ENCODE measurements at places on chromosomes 11 and 22.

DNA sequence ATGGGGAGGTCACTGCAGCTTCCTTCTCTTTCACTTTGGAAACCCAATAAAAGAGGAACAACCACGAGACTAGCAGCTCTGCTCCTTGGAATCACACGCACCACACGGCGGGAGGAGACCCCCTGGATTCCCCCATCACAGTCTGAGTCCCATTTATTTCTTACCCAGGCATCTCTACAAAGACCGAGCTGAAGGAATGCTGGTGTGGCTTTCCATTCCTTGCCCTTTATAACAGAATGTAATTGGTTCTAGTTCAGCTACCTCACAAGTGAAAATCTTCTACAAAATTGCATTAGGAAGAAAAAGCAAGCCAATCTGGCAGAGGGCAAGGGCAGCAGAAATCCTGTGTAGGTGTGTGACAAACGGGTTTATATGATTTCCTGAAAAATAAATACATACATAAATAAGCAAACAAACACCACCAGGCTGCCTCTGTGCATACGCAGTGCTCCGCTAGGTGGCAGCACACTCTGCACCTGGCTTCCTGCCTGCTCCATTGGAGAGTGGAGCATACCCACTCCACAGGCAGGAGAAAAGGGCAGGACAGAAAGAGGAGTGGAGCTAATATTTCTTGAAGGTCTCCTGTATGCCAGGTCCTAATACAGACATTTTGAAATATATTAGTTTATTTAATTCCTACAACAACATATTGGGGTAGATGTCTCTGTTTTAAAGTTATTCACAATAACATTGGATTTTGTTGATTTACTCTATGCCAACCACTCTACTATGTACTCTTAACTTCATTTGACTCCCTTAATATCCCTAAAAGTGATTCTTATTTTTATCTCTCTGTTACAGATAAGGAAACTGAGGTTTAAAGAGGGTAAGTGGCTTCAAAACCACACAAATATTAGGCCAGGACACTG, 673.1 kb downstream of the KCNA4 start:
- DNase-seq, result no peak

GRCh38 chr11:115501502-115501892, 2.7 kb downstream of the CADM1 start:
- DNase-seq, result no peak

GRCh38 chr22:24424001-24424900, 3.1 kb upstream of the ADORA2A start:
- no peak for DNase-seq

GRCh38 chr11:22302368-22302767, 35.8 kb upstream of the SLC17A6 start:
- no peak for DNase-seq

- no peak for DNase-seq
Observed at GRCh38 chr11:20608934-20609333, 9.5 kb downstream of the SLC6A5 start.

DNA sequence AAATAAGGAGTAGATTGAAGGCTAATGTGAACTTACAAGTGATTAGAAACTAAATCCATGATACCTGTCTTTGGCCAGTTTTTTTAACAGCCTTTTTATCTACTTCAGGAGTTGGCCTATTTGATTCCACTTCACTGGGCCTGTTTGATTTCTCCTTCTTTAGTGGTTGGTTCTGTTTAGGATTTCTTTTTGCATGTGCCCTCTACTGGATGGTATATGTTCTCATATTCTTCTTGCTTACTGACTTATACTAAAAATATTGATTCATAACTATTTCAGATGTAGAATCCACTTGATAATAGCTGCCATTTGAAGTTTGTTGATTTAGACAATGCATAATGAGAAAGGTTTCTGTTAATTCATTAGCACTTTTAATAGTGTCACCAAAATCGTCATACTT, 53.9 kb downstream of the USP47 start:
- no peak for DNase-seq

GRCh38 chr11:70126494-70126893, 48.4 kb downstream of the ANO1 start:
- DNase-seq, result no peak

DNA sequence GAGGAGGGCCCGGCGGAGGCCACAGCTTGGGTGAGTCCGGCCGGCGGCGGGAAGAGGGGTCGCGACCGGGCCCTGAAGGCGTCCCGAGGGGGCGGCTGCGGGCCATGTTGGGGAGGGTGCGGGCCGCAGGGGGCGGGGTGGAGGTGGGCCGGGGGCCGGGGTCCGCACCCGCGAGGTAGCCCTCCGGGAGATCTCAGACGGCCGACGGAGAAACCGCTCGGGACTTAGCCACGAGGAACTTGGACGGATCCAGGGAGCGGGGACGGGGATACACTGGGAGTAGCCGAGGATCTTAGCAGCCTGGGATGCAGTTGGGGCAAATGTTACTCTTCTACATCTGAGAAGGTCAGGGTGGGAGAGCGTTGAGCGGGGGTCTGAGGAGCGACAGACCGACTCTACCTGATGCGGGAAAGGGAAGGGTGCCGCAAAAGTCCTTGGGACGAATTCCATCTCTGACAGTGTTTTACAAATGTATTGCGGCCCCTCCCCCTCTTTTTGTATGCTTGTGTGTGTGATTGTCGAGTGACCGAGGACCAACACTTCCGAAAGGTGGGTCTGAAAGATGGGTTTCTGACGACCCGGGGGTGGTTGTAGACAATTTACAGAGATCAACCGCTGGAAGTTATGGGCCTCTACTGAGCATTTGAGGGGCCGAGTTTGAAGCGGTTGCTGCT, 658 bp downstream of the STIP1 start:
- DNase-seq, result no peak

DNA sequence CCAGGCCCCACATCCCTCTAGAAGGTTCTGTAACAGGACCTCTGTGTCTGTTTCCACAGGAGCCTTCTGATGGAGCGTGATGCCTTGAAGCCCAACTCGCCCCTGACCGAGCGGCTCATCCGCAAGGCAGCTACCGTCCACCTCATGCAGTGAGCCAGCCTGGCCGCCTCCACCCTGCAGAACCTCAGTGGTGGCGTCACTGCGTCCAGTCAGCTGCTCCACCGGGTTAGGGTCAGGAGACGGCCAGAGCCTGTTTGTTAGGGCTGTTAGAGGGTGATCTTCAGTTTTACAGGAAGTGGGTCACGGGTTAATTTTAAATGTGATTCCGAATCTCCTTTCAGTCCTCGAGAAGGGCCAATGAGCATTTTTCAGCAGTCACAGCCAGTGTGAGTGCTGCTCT, 3.9 kb upstream of the GTSE1 start:
- DNase-seq, result no peak

DNA sequence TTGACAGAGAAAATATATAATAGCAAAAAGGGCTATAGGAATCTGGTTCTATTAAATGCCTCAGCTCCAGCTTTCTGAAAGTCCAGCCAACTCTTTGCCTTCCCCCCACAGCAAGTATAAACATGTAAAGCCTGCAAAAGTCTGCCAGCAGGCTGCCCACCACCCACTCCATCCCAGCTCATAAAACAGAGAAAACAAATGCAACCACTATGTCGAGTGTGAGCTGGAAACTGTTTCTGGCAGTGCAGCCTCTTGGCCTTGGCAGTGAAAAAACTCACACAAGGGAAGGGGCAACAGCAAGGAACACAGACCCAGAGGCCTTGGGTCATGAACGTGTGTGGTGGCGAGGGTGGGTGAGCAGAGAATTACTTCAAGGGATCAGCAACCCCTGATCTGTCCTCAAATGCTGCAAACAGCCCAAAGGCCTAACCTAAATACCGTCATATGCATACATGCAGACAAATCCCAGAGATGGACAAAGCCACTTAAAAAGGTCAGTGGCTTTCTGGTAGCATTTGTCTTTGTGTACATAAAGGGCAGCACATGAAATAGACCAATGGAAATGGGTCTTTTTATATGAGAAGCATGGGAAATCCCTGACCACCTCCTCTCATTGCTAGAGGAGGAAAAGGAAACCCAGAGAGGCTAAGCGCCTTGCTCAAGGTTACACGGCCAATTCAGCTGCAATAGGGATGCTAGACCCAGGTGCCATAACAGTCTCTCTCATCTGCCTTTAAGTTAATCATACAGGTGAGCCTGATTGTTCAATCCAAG, 74.8 kb downstream of the NAT10 start:
- no peak for DNase-seq

GRCh38 chr22:35549328-35549727, 8.7 kb downstream of the RASD2 start:
- DNase-seq, result no peak

DNA sequence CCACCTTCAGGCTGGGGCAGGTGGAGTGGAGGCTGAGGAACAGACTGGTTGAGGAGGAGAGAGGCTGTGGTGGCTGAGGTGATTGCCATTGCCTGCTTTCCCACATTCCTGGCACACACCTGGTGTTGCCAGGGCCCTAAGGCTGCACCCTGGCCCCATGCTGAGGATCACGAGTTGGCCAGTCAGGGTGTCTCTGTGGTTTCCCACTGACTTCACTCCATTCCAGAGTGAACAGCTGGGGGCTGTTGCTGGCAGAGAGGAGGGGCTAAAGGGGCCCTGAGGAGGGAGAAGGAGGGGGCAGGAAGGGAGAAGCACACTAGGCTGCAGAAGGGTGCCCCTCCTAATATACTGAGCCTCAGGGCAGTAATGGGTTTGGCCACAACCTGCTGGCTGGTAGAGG, 1.8 kb downstream of the TMEM86A start:
- no peak for DNase-seq

- DNase-seq, result no peak
Observed at GRCh38 chr11:101428918-101429317, 154.9 kb downstream of the TRPC6 start.

DNA sequence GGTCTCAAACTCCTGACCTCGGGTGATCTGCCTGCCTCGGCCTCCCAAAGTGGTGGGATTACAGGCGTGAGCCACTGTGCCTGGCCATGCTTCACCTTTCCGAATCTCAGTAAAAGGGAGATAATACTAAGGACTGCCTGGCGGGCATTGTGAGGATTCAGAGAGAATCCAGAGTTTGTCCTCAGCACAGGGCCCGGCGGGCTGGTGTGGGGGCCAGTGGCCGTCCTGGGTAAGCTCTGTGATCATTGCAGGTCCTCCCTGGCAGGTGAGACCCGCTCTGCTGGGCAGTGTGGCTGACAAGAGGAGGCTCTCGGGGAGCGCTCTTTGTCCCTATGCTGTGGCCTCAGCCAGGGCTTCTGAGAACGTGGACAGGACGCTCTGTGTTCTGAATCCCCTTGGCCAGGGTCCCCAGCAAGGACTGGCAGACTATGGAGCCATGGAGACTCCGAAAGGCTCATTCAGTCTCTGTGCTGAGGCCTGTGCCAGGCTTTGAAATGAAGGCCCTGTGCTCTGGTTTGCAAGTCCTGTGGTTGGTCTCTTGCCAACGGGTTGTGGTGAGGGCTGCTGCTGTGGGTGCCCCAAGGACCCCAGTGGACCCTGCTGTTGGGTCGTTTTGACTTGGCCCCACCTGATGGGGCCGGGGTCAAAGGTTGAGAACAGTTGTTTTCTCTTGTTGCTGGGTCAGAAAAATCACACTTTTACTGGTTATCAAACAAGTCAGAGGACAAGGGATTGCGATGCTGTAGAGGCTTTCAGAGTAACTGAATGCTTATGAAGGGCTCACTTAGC, 2.1 kb downstream of the TPCN2 start:
- DNase-seq, result no peak
